CD4-positive, alpha-beta T cell treated with Interleukin-17A for 4 hours (primary cell): ENCODE measurements at places on chromosomes 7 and 10.

GRCh38 chr7:50591480-50592438, 26.6 kb upstream of the DDC start:
- DNase-seq: no peak

- no peak for DNase-seq
These were observed 2.8 kb upstream of the GNAI1 start for GRCh38 chr7:80131675-80132435.

- DNase-seq: no peak
These were observed 399.8 kb upstream of the NFE2L3 start for GRCh38 chr7:25752154-25752553.

- no peak for DNase-seq
These were observed 194.4 kb upstream of the PRSS1 start for GRCh38 chr7:142554560-142555532.

DNA sequence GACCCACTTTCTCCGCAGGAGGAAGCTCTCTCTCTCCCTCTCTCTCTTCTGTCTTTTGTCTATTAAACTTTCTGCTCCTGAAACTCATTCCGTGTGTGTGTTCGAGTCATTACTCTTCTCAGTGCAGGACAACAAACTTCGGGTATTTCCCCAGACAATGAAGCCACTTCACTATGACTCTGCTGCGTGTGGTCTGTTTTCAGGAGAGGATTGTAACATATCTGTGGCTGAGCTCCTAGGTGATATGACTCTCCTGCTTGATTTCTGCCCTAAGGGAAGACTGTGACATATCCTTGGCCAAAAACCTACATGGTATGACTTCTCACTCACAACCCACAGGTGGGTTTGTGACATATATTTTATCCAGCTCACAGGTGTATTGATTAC, 39.9 kb upstream of the ZNF107 start:
- DNase-seq: no peak

DNA sequence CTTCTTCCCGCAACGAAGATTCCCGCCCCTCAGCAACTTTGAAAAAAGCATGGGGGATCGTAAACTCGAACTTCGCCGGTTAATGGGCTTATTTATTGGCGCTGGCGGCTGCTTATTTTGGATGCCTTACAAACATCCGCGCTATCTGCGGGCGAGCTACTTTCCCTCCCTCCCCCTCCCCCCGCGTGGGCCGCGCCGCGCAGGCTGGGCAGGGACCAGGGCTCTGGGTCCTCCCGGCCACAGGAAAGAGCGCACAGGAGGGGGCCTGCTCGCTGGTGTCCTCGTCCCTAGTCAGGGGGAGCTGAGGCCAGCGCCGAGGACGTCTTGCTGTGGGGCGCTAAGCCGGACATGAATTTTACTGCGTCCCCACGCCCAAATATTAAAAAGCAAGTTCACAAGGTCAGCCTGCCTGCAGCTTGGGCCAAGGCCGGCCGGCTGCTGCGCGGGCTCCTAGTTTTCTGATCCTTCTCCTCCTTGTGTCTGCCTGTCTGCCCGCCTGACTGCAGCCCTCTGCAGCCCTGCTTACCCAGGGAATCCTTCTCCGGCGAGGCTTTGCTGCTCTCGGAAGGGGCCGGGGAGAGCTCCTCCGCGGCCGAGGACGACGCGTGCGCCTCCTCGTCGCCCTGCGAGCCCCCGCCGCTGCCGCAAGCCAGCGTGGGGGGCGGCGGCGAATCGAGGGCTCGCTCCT, 1.2 kb downstream of the HOXA10 start:
- peak; percentile 20 for DNase-seq

GRCh38 chr7:43328785-43329380, 216.4 kb downstream of the HECW1 start:
- DNase-seq: no peak

GRCh38 chr10:87829986-87830729, 12.1 kb upstream of the ATAD1 start:
- DNase-seq: no peak
